Stimulated activated CD8-positive, alpha-beta memory T cell treated with anti-CD3 and anti-CD28 coated beads, Interleukin-7, amount 100 ng/mL, for 1 hour (primary cell): ENCODE measurements at places on chromosomes 4 and X.

- DNase-seq, result no peak
Observed at GRCh38 chr4:8473920-8474590, 33.5 kb downstream of the TRMT44 start.

DNA sequence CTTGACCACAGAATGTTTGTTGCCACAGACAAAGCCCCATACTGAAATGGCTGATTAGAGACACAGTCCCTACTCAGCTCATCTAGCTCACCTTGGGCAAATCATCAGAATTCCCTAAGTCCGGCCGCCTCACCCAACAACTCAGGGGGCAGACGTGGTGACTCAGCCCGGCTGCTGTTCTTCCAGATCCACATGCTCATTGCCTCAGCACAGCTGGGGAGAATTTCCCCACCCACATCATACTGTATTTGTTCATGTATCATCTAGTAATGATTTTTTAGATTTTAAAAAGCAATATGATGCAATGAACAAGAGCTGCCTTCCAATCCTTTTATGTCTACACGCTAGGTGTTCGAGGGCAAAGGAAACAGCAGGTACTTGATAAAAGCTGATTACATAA lies 333.8 kb upstream of the TENM3 start:
- no peak for DNase-seq

DNA sequence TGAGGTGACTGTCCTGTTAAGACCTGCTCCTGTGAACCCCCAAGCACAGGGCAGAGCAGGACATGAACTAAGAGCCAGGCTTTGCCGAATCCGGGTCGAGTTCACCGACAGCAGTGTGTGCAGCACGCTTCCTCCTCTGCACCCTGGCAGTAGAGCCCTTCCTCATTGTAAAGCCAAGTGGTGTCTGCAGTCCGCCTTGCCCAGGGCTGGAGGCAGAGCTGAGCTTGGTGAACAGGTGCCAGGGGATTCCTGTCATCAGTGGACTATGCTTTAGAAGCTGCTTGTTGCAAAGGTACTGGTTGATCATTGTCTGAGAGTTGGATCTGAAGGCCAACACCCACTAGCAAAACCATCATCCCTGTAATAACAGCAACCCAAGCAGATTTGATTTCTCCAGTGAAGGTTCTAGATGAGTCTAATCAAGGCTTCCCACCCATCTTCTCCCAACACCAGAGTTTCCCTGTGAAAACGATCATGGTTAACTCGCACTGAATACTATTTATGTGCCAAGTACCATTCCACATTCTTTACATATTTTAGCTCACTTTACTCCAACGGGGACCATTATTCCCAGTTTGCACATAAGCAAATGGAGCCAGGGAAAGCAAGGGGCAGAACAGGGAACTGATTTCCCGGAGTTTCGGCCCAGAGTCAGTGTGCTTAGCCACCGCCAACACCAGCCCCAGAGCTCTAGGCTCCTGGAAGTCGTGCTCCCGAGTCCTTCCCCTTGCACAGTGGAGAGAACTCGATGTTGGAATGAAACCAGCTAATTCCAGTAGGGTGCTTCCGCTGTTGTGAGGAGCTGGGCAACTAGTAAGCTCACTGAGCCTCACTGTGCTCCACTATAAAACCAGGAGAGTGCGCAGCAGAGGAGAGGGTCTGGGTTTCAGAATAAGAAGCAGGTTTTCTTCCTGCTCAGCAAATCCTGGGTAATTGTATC lies 1.4 kb upstream of the SLC34A2 start:
- DNase-seq, result no peak

DNA sequence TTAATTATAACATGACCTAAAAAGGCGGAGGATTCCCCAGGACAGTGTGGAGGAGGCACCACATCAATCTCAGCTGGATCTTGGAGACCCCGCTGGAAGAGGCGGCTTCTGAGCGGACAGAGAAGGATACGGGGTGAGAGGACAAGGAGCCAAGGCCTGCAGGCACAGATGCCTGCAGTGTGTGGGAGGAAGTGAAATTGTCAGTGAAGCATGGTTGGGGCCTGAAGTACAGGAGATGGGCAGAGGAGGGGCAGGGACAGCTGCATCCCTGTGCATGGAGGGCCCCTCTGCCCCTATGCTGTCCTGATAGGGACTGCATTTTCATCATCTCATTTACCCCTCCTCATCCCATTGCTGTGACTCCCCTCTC lies 1.7 kb upstream of the SLC2A9 start:
- DNase-seq, result no peak

DNA sequence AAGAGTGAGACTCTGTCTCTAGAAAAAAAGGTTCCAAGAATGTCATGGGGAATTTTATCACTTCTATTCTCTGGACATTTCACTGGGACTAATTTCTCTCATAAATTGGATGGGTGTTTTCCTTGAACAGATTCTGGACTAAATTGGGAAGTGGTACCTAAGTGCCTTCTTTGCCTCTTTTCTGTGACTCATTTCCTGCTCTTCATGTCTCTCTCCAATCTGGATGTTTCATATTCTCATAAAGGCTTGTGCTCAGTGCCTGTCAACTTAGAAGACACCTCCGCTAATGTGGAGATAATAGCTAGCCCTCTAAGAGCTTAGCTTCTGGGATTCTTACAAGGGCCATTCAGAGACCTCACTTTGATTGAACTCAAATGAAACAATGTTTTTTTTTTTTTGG lies 38.0 kb upstream of the IGFBP7 start:
- no peak for DNase-seq

- no peak for DNase-seq
Observed at GRCh38 chr4:10204401-10205058, 87.9 kb upstream of the WDR1 start.

- DNase-seq, result no peak
Observed at GRCh38 chr4:147236806-147237205, 244.1 kb upstream of the EDNRA start.

- no peak for DNase-seq
Observed at GRCh38 chr4:15870921-15871664, 67.4 kb downstream of the FGFBP1 start.

- no peak for DNase-seq
Observed at GRCh38 chr4:114085611-114086345, 106.3 kb upstream of the ARSJ start.

- no peak for DNase-seq
Observed at GRCh38 chrX:44071847-44072551, 98.8 kb upstream of the NDP start.

DNA sequence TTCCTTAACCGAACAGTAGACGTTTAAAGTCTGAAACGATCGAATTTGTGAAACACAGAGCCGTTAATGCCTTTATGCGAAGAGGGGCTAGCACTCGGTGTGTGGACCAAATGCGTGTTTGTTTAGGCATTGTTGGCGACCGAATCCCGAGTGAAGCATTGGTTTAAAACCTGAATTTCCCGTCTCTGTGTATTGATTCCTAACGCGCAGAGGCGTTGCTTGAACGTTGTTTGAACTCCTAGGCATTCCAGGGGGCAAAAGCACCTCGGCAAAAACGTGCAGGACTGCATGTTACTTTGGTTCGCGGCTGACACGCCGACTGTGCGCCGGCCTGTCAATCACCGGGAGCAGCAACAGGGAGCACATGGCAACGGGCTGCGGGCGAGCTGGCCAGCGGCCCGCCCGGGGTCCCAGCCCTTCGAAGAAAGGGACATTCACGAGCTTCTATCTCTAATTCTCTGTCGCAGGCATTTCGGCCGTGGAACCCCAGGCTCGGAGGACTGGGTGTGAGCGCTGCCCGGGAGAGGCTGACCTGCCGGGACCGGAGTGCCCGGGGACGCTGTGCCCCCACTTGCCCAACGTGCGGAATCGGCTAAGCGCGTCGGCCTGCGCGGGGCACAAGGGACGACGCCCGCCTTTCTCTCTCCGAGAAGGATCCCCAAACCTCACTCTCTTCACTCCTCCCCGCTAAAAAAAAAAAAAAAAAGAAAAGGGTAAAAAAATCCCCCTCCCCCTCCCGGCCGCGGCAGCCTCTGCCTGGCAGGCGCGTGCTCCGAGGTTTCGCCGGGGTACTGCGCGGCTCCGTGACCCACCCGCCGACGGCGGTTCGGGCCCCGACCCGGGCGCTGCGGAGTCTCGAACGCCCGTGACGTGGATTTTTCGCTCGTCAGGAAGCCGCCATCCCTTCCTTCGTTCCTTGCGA lies 810 bp downstream of the SPRY1 start:
- peak; percentile 2 for DNase-seq

DNA sequence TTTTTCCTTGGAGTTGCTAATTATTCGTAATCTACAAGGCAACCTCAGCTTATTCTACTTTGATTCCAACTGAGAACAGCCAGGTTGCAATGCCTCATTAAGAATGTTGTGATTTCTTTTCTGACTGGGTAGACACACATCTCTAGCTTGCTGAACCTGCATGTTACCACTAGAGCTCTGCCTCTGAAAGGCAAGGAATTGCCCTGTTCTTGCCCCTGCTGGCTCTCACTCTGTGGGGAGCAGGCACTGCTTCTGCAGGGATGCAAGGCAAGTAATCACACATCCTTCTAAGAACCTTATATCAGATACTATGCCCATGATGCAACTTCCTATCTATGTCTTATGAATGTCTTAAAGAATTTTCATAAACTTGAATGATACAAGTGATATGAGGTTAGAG lies 503.2 kb downstream of the PACRGL start:
- DNase-seq, result no peak

- no peak for DNase-seq
Observed at GRCh38 chr4:17094876-17095210, 196.4 kb upstream of the LDB2 start.

DNA sequence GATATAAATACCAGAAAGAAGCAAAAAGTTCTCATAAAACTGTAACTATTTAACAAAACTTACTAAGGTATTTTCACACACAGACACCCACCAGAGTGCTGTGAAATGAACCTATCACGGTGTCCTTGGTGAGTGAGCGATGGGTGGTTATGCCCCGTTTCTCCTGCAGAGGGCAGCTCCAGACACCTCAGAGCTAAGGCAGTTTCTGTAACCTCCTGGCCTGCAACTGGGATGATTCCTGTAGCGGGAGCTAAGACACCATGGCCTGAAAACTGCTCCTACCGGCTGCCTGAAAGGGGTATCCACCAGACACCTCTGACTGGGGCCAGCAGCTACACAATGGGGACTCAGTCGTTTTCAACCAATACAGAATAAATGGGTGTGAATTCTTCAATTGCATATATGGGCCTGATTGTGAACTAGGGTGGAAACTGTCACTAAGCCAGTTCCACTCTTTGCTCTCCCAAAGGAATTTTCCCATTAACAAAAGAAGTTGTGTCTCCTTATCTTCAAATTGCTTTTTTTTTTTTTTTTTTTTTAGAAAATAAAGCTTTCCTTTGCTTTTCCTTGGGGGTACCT lies 2375.8 kb upstream of the TENM3 start:
- DNase-seq, result no peak

GRCh38 chr4:11748164-11748872 lies 319.6 kb upstream of the HS3ST1 start:
- DNase-seq, result no peak

GRCh38 chrX:25156323-25156722 lies 140.6 kb upstream of the ARX start:
- no peak for DNase-seq

- no peak for DNase-seq
Observed at GRCh38 chr4:8293131-8293975, 23.8 kb downstream of the HTRA3 start.

GRCh38 chr4:170875868-170876267 lies 786.1 kb upstream of the AADAT start:
- DNase-seq, result no peak

GRCh38 chrX:11566789-11567188 lies 98.9 kb downstream of the ARHGAP6 start:
- DNase-seq, result no peak

DNA sequence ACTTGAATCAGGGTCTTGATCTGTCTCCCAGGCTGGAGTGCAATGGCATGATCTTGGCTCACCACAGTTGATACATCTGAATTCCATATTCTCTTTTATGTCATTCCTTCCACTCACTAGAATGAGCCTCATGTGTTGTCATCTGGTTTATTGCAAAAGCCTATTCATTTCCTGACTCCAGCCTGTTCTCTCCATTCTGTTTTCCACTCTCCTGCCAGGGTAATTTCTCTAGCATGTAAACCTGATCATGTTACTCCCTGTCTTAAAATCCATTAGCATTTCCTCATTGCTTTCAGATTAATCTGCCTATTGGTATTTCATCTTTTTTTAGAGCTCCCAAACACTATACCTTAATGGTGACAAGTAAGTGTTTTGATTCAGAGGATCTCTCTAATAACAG lies 4.3 kb upstream of the DDX60L start:
- DNase-seq, result no peak

- DNase-seq, result no peak
Observed at GRCh38 chr4:152415980-152416379, 119.9 kb downstream of the FBXW7 start.

GRCh38 chr4:99144070-99144469 lies at the start of gene ADH4:
TSS of gene ADH4 (minus strand) at chr4:99144297. CDS start at chr4:99144222, 75 bp downstream.
- no peak for DNase-seq

DNA sequence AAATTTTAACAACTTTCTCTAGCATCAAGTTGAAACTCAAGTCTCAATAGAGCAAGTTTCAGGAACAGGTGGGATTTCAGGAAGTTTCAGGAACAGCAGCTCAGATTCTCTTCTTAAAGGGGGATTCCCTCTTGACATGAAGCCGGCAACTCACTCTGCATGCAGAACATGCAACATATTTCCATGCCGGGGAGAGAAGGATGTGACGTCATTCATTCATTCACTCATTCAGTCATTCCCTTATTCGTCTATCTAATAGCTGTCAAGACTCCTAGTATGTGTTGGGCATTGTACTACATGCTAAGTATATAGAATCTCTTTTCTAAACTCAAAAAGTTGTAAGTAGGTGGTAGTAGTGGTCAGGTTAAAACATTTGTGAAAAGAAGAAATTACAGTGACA lies 4.8 kb upstream of the FAM9A start:
- no peak for DNase-seq

DNA sequence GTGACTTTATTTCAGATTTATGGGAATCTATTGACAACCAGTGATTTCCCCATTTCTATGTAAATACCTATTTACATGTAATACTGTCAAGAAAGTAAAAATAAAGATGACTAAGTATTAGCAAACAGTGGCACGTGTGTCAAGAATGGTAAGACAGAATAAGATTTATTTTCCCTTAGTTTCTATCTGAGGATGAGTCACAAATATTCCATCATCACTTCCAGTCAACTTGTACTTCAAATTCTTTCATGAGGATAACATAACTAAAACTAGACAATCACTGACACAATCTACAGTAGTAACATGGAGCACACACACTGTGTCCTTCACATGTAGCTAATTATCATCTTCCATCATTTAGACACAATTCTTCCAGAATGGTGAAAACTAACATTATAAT lies 625.3 kb upstream of the PCDH7 start:
- DNase-seq, result no peak

- no peak for DNase-seq
Observed at GRCh38 chrX:47198026-47198686, 4.5 kb downstream of the UBA1 start.

DNA sequence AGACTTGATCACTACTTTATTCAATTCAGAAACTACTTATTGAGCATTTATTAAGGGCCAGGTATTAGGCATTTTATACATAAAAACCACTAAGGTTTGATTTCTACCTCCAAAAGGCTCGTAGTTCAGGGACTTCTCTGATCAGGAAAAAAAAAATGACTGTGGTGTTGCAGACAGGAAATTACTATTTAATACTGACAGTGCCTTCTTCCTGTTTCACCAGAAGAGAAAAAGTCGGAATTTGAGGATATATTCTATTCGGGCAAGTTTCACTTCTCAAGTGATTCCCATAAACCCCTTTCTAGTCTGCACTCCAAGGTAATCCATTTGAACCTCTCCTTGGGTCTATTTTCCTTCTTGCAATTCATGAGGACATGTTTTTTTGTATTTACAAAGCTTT lies 15.3 kb upstream of the TASL start:
- no peak for DNase-seq
